DMS79 (cell line): ENCODE measurements at places on chromosomes 2 and 18.

GRCh38 chr2:36013064-36013463 lies 342.5 kb upstream of the CRIM1 start:
- DNase-seq = no peak

DNA sequence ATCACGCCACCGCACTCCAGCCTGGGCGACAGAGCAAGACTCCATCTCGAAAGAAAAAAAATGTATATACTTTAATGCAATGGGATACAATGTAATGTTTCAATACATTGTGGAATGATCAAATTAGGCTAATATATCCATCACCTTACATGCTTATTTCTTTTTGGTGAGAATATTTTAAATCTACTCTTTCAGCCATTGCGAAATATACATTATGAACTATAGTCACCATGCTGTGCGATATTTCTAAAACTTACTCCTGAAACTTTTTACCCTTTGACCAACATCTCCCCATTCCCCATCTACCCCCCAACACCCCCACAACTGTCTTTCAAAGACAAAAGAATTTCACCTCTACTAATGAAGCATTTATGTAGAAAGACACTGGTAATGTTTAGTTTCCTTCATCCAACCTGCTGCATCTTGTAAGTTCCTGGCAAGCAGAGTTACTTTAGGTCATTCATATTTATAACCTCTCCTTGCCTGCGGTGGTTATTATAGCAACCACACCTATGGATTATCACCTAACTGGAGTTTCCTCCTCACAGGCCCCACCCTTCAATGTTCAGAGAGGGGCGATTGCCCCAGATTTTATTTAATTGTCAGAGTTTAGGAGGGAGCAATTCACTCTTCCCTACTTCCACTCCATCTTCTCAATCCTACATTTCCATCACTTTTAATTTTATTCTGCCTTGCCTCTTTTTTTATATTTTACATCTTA lies 1.2 kb upstream of the ME2 start:
- DNase-seq = no peak

DNA sequence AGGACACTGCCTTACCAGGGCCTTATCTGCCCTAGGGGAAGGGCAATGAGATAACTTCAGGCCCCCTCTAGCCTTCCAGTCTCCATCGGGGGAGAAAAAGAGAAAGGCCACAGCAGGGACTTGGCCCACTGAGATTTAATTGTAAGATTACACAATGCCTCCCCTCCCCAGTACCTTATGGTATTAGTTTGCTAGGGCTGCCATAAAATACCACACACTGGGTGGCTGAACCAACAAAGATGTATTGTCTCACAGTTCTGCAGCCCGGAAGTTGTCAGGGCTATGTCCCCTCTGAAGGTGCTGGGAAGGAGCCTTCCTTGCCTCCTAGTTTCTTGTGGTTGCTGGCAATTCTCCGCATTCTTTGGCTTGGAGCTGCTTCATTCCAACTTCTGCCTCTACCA lies 34.8 kb upstream of the SPATA3 start:
- DNase-seq = no peak

- DNase-seq = no peak
These were observed 521.2 kb upstream of the FANCL start for GRCh38 chr2:58762176-58762781.

GRCh38 chr2:121167411-121167810 lies 117.6 kb downstream of the TFCP2L1 start:
- no peak for DNase-seq

- DNase-seq = no peak
These were observed 5.8 kb downstream of the MAPRE3 start for GRCh38 chr2:26976237-26976636.

DNA sequence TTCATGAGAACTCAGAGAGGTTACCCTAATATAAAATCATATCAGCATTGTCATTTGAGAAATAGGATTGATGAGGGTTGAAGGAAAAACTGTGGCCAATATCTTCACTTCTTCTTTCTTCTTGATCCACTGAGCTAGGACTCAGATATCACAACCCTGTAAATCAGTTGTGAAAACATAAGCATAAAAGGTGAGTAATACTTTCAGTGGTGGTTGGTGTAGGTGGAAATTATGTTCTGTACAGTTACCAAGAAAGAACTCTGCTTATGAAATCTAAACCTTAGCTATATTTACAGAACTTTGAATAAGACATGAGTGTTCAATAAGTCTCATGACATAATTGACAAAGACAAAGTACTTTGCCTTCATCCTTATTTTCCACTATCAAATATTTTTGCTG lies 56.3 kb downstream of the PAX3 start:
- DNase-seq = no peak

GRCh38 chr2:225086915-225087314 lies 44.6 kb upstream of the DOCK10 start:
- no peak for DNase-seq

GRCh38 chr18:50240080-50240563 lies 26.2 kb downstream of the CFAP53 start:
- DNase-seq = no peak

DNA sequence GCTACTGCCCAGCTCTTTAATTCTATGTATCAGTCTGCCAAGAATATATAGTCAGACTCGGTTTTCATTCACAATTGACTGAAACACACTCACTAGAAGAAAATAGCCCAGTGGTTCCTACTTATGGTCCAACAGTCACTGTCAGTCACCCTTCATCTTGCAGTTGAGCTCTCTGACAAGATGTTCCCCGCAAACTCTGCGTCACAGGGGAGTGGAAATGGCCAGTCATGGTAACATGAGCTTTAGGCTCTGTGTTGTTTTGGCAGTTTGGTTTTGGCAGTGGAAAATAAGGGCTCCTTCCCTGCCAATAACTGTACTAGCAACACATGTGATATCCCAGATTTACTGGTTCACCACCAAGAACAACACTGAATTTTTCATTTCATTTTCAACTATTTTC lies 122.5 kb downstream of the PRPF40A start:
- no peak for DNase-seq

DNA sequence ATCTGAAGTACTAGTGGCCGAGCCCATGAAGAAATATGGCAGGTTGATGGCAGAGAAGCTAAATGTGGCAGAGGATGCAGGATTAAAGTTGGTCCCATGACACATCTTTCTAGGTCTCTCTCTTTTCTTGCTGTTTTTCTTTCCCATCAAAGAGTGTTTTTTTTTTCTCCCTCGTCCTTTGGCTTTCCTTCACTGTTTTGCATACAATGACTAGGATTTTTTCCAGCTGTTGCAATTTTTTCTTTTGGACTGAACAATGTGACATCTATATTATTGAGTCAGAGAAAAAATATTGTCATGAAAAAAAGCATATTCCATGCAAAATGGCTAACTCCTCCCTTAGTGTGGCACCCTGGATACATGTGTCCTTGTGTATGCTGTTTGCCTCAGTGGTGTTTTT lies 939.5 kb upstream of the FANCL start:
- no peak for DNase-seq

DNA sequence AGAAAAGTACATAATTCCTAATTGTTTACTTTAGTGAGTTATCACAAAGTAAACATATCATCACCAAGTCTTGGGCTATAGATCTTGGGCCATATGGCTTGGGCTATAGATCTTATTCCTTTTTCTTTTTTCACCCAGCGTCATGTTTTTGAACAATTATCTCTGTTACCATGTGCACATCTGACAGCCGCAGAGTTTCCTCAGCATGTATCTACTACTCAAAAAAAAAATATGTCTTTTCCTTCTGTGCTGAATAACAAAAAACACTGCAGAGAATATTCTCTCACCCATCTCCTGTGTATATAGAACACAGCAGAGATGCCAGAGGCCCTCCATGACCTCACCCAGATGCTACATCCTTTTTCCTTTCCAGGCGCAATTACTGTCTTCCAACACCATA lies 76.2 kb upstream of the MYO3B start:
- no peak for DNase-seq

GRCh38 chr18:24306201-24306600 lies 91.4 kb downstream of the OSBPL1A start:
- DNase-seq = no peak

DNA sequence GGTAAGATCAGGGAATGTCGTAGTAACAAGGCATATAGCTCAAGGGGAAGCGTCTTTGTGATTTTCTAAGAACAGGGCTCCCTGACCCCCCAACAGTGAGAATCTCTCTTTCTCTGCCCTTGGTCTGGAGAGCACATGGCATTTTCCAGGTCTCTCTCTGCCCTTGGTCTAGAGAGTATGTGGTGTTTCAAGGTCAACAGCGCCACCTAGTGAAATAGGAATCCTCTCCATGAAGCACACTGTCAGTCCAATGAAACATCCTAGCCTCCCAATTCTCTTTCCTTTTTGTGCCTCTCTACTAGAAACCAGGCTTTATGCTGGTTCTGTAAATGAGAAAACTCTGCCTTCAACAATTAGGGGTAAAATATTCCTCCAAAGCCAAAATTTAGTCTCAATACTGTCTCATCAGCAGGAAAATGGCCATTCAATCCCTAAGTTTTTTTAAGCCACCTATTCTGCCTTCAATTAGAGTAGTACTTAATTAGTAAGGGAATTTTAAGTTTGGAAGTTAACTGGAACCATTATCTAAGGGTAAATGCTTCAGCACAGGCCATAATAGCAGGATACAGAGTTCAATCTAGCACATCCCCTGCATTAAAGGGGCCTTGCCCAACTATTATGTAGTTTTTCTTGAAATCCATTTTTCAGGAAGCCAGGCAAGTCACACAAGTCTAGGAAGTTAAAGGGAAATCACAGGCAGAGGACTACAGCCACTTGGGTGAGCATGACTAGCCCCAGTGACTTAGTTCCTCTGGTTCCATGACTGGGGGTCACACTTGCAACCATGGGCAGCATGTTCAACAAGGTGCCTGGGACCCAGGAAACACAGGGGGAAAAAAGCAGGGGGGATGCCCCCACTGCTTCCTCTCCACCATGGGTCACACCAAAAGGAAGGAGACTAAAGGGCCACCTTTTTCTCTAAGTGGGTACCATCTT lies 12.4 kb downstream of the DYM start:
- DNase-seq = no peak

- no peak for DNase-seq
These were observed 72.4 kb downstream of the REV1 start for GRCh38 chr2:99417396-99417795.

DNA sequence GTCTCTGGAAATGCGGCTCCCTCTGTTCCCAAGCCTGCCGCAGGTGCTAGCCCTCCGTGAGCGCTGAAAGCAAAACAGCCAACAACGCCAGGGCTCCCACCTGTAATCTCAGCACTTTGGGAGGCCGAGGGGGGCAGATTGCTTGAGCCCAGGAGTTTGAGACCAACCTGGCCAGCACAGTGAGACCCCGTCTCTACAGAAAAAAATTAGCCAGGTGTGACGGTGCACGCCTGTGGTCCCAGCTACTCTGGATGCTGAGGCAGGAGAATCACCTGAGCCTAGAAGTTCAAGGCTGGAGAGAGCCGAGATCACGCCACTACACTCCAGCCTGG lies 41.3 kb upstream of the PTMA start:
- no peak for DNase-seq

GRCh38 chr18:60499675-60500074 lies 127.1 kb upstream of the MC4R start:
- DNase-seq = no peak

GRCh38 chr2:187220071-187220470 lies 228.0 kb downstream of the CALCRL start:
- no peak for DNase-seq

DNA sequence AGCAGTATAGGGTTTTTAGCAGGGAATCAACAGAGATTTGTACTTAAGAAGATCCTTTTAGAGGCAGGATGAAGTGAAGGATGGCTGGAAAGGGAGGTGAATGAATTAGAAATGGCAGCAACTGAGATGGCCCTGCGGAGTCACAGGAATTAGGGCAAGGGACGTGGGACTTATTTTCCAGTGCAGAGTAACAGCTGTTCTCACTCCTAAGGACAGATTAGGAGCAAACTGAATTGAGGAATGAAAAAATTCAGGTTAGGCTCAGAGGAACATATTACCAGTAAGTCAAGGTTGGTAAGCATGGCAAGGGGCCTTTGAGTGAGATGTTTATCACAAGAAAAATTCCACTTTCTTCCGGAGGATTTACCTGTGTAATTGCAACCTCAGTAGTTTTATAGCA lies 34.4 kb downstream of the COL4A3 start:
- DNase-seq = no peak
